ENCODE measurements at places on chromosomes 2 and 18.

DNA sequence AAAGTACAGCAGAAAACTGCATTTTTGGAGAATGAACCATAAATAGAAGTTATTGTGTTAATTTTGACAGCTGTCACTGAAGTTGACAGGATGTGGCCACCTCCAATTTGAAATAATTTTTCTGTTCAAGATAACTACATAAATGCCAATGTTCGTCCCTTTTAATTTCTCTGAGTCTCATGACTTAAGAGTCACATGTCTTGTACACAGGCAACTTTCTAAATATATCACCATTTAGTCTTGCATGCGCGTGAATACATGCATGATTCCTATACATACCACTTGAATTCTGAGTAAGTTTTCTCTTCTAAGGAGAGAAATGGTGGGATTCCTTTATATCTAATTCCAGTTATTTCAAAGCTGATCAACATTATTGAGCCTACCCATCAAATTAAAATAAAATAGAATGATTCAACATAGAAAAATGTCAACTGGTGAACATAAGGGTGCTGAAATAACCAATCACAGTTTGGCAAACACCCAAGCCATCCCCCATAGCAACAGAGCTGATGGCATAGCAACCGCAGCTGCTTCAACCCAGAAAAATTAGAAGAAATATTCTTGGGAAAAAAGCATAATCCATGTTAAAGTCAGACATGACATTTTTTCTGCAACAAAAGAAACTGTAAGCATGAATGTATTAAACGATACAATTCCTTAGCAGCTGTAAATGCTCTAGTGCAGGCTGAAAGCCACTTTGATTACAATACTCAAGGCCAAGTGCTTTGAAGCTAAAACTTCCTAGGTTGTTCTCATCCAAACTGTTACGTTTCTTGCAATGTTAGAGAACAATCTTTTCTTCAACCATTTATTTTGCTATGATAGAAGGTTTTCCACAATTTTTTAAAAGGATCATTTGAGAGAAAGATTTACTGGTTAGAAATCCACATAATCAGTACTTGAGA is 282.7 kb downstream of the DLGAP1 start:
- H3K4me3 ChIP-seq, result no peak overlapping the region
- no peak overlapping the region for H3K27ac ChIP-seq
- DNase-seq, result no peak

DNA sequence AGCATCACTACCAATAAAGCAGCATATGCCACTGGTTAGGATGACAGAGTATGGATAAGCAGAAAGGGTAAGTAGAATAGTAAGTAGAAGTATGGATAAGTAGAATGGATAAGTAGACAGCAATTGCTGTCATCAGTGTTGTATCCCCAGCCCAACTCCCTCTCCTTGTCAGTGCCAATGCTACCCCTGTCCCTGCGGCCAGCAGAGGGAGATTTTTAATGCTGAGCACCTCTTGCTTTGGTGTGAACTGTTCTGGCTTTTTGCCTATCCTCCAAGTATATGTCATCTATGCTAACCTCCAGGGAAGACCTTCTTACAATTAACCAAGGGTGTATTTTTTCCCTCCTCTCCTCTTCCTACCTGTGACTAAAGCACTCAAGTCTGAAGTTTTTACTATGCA is 136.7 kb upstream of the SPHKAP start:
- no peaks in the 10 kb centered on the region for H3K4me1 ChIP-seq
- DNase-seq, result no peak
- H3K36me3 ChIP-seq, result no peaks in the 10 kb centered on the region
- no peak overlapping the region for H3K27ac ChIP-seq

GRCh38 chr2:173296235-173296634 is 58.4 kb upstream of the CDCA7 start:
- no peaks in the 10 kb centered on the region for H3K27me3 ChIP-seq
- H3K4me3 ChIP-seq, result no peak overlapping the region
- no peaks in the 10 kb centered on the region for H3K36me3 ChIP-seq
- no peak overlapping the region for H3K27ac ChIP-seq
- no peak for DNase-seq

- no peak overlapping the region for H3K4me3 ChIP-seq
- H3K27ac ChIP-seq, result no peak overlapping the region
- DNase-seq, result no peak
- peaks cover 29% of the 10 kb centered on the region for H3K4me1 ChIP-seq
- peaks cover 6% of the 10 kb centered on the region for H3K27me3 ChIP-seq
- H3K36me3 ChIP-seq, result no peaks in the 10 kb centered on the region
Measured at GRCh38 chr2:73172963-73173362, 29.4 kb upstream of the NOTO start.

DNA sequence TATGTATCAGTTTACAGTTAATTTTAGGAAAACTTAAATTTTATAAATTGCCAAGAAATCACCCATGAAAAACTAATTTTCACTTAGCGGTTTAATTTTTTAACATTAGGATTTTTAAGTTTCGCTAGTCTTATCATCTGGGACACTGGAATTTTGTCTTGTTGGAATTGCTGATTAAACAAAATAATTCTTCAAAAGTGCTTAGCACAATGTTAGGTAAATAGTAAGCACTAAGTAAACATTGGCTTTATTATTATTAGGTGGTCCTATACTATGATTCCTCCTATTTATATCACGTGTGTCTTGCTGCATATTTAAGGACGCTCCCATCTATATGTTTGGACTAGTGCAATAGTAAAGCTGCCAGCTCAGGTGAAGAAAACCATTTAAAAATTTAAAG is 54.6 kb upstream of the MAP4K3 start:
- no peaks in the 10 kb centered on the region for H3K27me3 ChIP-seq
- no peak for DNase-seq
- peak overlapping the region; percentile 29 for H3K27ac ChIP-seq

DNA sequence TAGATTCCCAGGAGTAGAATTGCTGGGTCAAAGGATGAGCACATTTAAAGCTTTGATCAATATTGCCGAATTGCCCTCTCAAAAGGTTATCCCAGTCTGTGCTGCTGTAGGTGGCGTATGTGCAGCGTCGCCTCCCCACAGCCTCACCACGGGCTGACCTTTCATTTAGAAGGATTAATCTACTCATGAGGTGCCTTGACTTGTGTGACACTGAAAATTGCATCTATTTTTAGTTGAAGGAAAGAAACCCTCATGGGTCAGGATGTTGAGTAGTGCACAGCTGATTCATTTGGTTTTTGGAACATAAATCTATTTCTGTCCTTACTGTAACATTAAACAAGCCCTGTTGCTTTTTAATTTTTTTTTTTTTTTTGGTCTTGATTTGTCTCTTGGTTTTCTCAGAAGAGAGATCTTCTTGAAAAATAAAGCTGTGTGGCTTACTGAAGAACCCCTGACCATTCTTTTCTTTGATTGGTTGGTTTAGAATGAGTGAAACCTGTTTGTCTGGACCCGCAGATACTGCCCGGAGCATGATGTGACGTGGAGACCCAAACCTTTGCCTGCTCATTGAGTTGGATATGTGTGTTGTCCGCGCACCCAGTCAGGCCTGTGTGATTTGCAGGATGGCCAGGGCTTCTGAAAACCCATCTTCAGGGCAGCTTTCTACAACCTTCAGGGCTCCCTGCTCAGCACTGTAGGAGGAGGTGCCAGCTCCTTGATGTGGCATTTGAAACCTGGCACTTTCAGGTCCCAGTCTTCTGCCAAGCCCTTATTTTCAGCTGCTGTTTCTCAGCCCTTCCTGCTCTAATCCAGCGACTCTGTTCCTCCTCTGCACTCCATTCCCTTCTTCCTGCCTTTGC is 61.0 kb downstream of the LPIN1 start:
- no peak for DNase-seq
- peaks cover 64% of the 10 kb centered on the region for H3K36me3 ChIP-seq
- no peaks in the 10 kb centered on the region for H3K27me3 ChIP-seq
- H3K4me1 ChIP-seq, result no peaks in the 10 kb centered on the region
- no peak overlapping the region for H3K27ac ChIP-seq
- no peak overlapping the region for H3K4me3 ChIP-seq

DNA sequence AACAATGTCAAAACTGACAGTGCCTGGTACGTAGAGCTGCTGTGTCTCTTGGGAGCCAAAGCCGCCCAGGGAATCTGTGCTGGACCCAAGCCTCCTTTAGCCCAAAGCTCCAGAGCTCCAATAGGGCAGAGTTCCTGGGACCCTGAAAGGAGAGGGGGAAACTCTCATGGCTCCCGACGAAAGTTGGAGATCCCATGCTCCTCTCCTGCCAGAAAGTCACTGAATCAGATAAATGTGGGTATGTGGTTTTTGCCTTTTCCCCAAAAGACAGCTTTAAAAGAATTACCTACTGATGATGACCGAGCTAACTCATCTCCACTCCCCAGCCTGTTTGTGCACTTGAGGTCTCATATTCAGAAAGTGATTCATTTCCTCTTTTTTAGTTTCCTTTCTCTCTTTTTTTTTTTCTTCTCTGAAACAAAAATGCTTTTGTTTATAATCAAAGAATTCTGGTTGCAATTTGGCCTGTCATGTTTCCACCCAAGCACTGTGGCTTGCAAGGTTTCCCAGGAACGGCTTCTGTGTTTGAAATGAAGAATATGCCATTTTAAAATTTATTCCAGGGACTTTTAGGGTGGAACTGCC is 14.1 kb upstream of the PMAIP1 start:
- H3K4me3 ChIP-seq, result no peak overlapping the region
- no peaks in the 10 kb centered on the region for H3K27me3 ChIP-seq
- H3K4me1 ChIP-seq, result peaks cover 38% of the 10 kb centered on the region
- peak overlapping the region; percentile 71 for H3K27ac ChIP-seq
- H3K36me3 ChIP-seq, result no peaks in the 10 kb centered on the region

GRCh38 chr2:11406267-11406957 is 59.5 kb downstream of the E2F6 start:
- no peaks in the 10 kb centered on the region for H3K27me3 ChIP-seq
- H3K27ac ChIP-seq, result no peak overlapping the region
- H3K4me1 ChIP-seq, result no peaks in the 10 kb centered on the region
- no peaks in the 10 kb centered on the region for H3K36me3 ChIP-seq

GRCh38 chr2:200453853-200454534 is 55.9 kb downstream of the KCTD18 start:
- no peaks in the 10 kb centered on the region for H3K27me3 ChIP-seq
- DNase-seq, result no peak
- H3K27ac ChIP-seq, result no peak overlapping the region
- H3K36me3 ChIP-seq, result no peaks in the 10 kb centered on the region

DNA sequence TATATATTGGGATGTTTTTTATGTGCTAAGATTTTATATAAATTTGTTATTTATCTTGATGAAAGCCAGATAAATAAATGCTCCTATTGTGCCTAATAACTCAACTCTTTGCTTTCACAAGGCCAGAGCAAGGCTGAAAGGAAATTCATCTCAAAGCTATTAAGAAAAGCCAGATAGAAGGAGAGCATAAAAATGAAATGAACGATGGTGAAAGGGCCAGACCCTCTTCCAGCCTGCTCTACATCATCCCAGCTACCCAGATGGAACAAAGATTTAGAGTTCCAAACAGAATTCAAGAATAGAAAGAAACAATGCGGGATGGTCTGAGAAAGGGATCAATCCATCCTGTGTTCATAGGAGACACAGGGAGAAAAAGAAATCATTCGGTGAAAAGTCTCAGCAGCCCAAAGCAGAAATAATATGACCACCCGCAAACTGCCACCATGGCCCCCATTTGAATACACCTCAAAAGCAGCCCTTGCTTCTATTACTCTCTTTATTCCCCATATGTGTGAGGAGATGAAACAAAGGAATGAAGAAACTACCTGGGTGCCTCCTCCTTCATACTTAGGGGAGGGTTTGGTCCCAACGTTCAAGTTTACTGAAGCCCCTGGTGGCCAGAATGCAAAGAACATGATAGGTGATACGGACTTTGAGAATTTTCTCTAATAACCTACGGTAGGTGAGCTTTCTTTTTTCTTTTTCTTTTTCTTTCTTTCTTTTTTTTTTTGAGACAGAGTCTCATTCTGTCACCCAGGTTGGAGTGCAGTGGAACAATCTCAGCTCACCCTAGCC is 110.1 kb upstream of the FBXO11 start:
- H3K4me3 ChIP-seq, result no peak overlapping the region
- DNase-seq, result no peak
- H3K27ac ChIP-seq, result no peak overlapping the region
- no peaks in the 10 kb centered on the region for H3K36me3 ChIP-seq
- no peaks in the 10 kb centered on the region for H3K4me1 ChIP-seq

GRCh38 chr2:147547440-147547839 is 297.4 kb upstream of the ACVR2A start:
- no peaks in the 10 kb centered on the region for H3K27me3 ChIP-seq
- H3K4me3 ChIP-seq, result no peak overlapping the region
- no peaks in the 10 kb centered on the region for H3K36me3 ChIP-seq
- H3K4me1 ChIP-seq, result no peaks in the 10 kb centered on the region

DNA sequence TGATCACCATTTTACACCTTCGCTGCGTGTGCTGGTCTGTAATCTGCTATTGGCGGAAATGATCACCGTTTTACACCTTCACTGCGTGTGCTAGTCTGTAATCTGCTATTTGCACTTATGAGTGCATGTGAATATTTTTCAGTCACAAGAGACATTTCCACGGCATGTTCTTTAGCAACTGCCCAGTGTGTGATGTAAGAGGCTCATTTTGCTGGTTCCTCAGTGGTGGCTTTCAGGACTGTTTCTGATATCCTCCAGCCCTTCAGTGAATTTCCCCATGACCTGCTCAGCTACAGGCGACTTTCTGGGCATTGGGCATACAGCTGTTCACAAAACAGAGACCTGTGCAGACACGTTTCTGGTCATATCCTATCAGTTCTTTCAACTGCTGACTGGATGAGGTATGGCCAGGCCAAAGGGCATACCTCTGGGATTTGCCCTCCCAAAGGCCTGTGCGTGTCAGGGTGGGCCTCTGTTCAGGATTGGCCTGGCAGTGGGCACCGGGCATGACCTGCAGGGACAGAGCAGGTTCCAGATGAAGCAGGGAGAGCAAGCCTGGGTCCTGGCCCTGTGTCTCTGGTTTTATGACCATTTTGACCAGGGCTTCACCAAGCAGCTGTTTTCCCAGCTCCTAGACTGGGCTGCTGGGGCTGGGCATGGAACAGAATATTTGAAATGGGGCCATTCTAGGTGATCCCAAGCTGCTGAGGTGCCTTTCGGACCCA is 521 bp upstream of the PROM2 start:
- H3K4me1 ChIP-seq, result no peaks in the 10 kb centered on the region
- H3K4me3 ChIP-seq, result no peak overlapping the region
- H3K27me3 ChIP-seq, result no peaks in the 10 kb centered on the region
- H3K27ac ChIP-seq, result no peak overlapping the region
- H3K36me3 ChIP-seq, result no peaks in the 10 kb centered on the region

DNA sequence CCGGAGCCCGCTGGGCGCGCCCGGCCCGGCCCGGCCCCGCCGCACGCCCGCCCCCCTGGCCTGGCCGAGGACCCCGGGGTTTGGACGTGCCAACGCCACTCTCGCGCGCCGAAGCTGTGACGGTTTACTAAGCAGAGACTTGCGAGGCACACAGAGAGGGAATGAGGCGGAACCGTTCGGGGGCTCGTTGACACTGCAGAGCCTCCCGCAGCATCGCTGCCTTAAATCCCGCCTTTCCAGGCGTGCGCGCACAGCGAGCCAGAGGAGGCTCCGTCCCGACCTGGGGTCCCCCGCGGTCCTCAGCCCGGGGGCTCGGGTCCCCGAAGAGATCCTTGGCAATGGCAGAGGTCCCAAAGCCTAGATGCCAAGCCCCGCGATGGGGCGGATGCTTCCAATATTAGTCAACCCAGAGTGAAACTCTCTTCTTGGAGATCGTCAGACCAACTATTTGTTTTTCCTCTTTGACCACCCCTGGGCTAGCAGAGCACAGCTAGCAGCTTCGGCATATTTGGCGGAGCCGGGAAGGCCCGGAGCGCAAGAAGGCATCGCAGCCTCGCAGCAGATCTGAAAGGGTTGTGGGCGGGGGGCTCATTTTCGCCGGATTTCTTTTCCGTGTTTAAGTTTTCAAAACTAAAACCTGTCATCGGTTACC is at the start of gene ZNF385B:
Gene ZNF385B (minus strand): TSS at position 197 of the 652 bp plus-strand sequence.
- peaks cover 17% of the 10 kb centered on the region for H3K27me3 ChIP-seq
- no peak for DNase-seq
- H3K4me1 ChIP-seq, result peaks cover 6% of the 10 kb centered on the region
- H3K27ac ChIP-seq, result no peak within 1 kb of the TSS
- H3K36me3 ChIP-seq, result no peaks in the 10 kb centered on the region
